ENCODE measurements at places on chromosomes 11 and 22.

GRCh38 chr22:19187716-19188563, 9.4 kb upstream of the SLC25A1 start:
- no peak for DNase-seq

DNA sequence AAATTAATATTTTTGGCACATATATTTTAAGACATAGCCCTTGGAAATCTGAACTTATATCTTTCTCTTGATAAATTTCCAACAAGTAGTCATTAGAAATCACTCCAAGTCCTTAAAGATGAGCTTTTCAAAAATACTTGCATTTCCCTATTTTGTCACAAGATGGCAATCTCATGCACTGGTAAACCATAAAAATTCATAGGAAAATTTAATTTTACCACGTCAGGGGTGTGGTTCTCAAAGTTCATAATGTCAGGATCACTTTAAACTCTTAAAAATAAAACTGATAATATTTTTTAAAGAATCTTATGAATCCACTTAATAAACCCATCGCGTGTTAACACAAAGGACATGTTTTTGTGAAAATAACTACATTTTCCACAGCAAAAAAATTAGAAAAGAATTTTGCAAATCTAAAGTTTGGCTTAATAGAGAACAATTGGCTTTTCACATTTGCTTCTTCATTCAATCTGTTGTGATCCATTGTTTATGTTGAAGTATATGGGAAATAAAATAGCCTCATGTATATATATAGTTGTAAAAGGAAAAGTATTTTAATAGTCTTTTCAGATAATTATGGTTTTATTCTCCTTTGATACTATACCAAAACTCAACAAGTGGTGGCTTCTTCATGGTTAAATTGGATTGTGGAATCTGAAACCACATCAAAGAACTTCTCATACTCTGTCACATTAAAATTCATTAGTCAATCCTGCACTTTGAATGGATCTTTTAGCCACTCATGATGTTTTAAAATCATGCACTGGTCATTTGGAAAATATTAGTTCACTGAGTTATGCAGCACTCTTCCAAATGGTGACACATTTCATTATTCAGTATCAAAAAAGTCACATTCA, 169.1 kb downstream of the CADM1 start:
- DNase-seq = no peak

DNA sequence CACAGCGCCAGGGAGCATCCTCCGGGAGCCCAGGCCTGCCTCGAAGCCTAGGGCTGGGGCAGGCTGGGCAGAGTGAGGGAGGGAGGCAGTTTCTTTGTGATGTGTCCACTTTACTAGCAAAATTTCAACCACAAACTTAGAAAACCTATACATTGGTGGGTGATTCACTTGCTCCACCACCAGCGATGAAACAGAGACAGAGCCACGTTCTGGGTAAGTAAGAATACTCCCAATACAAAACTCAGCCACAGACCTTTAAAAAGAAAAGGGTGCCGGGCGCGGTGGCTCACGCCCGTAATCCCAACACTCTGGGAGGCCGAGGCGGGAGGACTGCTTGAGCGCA, 22.3 kb downstream of the CDKN1C start:
- no peak for DNase-seq

GRCh38 chr11:61963282-61964057, 4.0 kb downstream of the FTH1 start:
- DNase-seq = no peak

GRCh38 chr11:73281796-73282660, 9.9 kb downstream of the P2RY6 start:
- DNase-seq = no peak

- DNase-seq = no peak
Measured at GRCh38 chr11:57637626-57638004, 12.1 kb downstream of the YPEL4 start.

DNA sequence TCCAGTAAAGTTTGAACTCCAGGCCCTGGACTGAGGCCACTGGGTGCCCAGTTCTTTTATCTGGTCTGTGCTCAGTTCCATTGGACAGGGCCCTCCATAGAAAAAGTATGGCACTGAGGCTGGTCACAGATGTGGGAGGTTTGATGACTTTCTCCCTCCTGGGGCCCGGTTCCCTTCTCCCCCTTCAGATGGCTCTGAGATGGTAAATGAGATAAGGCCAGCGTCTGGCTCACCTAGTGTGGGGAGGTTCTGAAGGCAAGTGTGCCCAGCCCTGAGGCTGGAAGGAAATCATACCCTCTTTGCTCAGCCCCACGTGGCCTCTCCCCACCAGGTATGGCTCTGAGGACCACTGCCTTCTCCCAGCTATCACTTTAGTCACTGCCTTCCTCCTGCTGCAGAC, 1.5 kb upstream of the CLDN5 start:
- DNase-seq = no peak

DNA sequence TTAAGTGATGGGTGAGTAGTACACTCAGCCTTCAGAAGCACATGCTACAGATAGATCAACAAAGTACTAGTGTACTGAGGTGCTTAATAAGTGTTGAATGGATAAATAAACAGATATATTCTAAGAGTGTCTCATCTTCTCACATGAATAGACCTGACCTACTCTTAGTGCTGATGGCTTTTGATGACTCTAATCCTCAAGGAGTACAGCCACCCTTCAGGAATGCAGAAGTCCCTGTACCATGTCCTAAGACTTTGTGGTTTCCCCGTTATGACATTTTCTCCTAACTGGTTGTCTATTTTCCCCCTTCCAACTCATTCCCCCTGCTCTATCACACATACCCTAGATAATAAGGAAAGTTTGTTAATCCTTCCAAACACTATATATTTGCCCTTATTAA, 61.6 kb downstream of the C11orf65 start:
- no peak for DNase-seq

GRCh38 chr11:35632301-35632700, 14.0 kb downstream of the FJX1 start:
- DNase-seq = no peak

- no peak for DNase-seq
Measured at GRCh38 chr11:359181-359714, 10.1 kb upstream of the B4GALNT4 start.

DNA sequence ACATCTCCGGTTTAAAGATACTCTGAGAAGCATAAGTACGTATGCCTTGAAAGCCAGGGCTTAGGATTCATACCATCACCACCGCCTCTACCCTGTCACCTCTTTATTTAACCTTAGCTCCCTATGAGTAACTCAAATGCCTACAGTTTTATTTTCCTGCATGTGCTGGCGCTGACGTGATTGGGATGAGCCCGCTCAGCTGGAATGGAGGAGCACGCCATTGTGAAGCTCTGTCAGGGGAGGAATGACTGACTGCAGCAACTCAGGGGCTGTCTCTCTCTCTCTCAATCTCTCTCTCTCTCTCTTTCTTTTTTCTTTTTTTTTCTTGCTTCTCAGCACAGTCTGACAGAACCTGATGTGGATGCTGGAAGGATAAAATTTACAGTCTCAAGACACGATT, 12.4 kb downstream of the CAVIN3 start:
- no peak for DNase-seq

GRCh38 chr11:36743039-36743438, 145.0 kb upstream of the RAG2 start:
- DNase-seq = no peak

DNA sequence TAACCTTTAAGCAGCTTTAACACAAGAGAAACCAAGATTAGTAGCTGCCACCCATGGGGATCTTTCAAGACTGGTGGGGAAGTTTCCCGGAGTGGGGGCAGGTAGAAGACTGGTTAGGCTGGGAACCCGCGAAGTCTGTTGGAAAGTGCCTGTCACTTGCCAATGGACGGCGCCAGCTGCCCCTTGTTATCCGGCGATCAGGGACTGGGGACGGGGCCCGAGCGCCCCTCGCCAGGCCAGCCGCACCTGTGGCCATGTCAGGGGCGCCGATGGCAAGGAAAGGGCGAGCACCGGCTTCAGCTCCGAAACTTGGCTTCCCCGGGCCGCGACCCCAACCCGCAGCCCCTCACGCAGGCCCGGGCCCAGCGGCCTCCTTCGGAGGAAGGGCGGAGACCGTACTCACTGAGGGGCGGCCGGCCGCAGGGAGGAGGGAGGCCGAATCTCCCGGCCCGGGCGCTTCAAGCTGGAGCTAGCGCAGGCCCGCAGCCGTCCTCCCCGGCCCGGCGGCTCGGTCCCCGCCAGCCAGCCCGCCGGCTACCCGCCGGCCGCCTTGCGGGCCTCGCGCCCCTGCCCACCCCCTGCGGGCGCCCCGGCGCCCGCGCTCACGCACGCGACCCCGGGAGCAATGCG, 539 bp downstream of the EIF4ENIF1 start:
- DNase-seq = no peak

- DNase-seq = no peak
Measured at GRCh38 chr11:87908086-87908485, 267.2 kb downstream of the RAB38 start.

DNA sequence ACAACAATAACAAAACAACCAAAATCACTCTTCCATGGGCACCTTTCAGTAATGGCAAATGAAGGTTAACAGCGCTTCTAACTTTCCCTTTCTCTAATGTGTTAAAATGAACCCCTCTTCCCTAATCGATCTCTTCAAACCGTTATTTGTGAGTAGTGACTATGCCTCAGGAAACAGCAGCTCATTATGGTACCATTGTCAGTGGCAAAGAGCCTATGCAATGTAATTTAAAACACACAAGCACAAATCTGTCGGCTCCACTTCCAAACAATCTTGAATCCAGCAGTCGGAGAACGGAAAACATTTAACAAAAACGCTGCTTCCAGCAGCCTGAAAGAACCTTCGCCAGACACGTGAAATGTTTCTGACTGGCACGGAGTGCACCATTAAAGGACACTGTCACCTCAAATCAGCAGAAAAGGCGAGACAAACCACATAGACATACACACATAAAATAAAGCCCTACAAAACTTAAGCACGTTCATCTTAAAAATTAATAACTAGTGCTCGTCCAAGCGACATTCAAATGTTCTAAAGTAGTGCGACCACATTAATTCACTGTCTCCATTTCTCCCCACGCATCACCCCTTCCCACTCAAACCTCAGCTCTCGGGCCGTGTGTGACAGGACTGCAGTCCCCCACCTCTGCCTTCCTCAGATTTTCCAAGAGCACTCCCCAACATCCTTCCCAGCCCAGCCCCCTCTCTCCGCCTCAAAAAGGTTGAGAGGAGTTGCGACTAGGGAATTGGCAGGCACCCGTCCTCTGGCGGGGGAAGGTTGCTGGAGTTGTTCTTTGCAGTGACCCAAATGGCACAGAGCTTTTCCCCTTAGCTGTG, 748 bp downstream of the RAB30 start:
- DNase-seq = peak; percentile 5

- DNase-seq = no peak
Measured at GRCh38 chr22:38228326-38228872, 26.6 kb downstream of the MAFF start.

GRCh38 chr22:50576806-50577696, 1.2 kb downstream of the CPT1B start:
- DNase-seq = no peak

DNA sequence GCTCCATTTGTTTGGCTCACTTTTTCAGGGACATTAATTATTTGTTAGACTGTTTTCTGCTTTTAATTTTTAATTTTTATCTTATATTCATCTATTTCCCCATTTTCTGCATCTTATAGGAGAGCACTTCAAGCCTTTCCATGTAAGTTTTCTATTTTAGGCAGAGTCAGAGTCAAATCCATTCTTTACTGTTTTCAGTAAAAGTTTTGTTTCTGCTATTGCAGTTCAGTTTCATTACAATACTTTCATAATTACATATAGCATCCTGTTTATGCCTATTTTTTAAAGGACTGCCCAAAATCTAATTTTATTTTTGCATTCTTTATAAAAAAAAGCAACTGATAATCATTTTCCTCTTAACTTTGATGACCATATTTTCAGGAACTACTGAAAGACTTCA, 3.8 kb upstream of the OR10A5 start:
- no peak for DNase-seq

GRCh38 chr22:50121202-50121740, 31.5 kb downstream of the MOV10L1 start:
- DNase-seq = no peak

GRCh38 chr11:41666951-41667653, 207.7 kb upstream of the LRRC4C start:
- DNase-seq = no peak

GRCh38 chr22:27213766-27214581, 556.6 kb downstream of the MIAT start:
- no peak for DNase-seq

DNA sequence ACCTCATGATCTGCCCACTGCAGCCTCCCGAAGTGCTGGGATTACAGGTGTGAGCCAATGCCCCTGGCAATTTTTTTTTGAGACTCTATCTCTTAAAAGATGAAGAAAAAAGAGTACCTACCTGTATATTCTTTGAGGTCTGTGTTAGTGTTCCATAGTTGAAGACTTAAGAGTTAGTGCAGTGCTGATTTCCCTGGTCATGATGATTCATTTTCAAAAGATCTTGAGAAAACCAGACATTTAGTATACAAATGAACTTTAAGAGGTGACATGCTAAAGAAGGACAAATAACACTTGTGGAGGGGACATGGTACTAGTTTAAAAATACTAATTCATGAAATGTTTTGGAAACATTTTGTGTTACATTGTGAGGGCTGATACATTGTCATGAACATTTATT, 17.7 kb downstream of the CBL start:
- DNase-seq = no peak

DNA sequence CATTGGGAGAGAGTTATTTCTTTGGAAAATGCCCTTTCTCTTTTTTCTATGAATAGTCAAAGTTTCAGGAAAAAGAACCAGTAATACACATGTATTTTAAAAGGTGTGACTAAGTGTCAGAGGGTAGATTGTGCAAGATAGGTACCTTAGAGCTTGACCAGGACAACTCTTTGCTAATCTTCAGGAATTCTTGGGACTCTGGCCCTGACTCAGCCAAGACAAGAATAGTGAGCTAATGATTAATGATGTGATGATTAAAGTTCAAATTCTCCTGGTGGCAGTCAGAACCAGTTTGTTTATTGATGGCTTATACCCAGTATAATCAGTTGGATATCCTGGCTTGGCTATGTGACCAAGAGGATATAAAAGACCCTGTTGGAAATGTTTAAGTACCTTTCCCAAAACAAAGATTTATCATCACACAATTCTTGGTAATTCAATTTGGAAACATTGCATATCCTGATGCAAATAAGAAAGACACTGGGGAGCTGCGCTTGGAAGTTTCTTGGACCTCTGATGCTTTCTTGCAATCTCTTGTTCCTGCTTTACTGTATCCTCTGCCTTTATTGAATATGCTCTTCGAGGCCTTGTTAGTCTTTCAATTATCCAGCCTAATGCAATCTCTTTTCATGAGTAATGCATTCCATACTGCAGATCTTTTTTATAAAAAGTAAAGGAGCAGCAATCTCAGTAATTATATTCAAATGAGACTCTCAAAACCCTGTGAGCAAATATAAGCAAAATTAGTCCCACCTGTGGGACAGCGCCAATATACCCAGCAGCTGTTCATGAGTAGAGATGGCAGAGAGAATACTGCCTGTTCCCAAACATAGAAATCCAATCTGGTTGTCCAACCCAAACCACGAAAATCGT, 48.0 kb upstream of the CEP126 start:
- DNase-seq = no peak

Data from stimulated activated CD4-positive, alpha-beta T cell treated with anti-CD3 and anti-CD28 coated beads, Interleukin-1b, Interleukin-23, amount 100 ng/mL, for 4 hours (primary cell).